ENCODE measurements at places on chromosomes 4 and X.
A peak's percentile ranks its signal among the peaks of the same experiment; 100 is the strongest.

DNA sequence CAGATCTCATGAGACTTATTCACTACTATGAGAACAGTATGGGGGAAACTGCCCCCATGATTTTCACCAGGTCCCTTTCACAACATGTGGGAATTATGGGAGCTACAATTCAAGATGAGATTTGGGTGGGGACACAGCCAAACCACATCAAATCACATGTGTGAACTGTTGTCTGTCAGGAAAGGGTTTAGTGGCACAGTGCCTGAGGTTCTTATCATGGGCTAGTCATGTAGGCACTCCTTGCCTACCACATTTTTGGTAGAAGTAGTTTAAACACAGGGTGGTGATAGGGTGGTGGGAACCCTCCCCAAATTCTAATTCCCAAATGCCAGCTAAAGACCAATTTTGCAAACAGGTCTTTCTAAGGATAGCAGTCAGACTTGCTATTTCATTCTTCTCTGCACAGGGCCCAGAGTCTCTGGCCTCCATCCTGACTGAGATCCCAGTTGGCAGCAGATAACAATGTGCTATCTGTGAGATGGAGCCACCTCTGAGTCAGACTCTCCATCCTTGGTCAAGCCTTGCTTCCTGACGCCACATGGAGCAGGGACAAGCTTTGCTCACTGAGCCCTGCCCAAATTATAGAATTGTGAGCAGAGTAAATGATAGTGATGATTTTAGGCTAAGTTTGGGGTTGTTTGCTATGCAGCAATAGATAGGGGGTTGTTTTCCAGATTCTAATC, 33.5 kb upstream of the SETD7 start:
- no peak for DNase-seq

DNA sequence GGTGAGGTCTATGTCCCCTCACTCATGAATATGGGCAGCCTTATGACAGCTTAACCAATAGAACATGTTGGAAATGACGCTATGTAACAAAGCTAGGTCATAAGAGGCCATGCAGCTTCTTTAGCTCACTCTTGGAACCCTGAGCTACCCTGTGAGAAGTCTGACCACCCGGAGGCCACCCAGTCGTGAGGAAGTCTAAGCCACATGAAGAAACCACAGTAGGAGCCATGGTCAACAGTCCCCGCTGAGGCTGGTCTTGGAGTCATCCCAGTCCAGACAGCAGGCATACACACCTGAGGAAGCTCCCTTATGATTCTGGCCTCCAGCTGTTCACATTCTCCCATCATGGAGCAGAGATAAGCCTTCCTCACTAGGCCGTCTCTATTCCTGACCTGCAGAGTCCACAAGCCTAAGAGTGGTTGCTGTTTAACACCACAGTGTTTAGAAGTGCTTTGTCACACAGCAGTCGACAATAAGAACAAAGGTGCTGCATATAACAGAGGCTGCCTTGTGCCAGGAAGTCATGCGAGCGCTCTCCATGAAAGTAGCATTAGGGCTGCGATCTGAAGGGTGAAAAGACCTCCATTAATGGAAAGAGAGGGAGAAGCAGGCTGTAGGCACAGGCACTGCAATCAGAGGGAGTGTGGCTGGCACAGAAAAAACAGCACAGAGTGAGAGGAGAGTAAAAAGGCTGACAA, 38.2 kb downstream of the TSPAN5 start:
- DNase-seq: no peak

GRCh38 chrX:115616943-115617563, 56.1 kb downstream of the PLS3 start:
- peak; percentile 59 for DNase-seq

- no peak for DNase-seq
Observed at GRCh38 chr4:167452922-167453430, 218.7 kb upstream of the SPOCK3 start.

DNA sequence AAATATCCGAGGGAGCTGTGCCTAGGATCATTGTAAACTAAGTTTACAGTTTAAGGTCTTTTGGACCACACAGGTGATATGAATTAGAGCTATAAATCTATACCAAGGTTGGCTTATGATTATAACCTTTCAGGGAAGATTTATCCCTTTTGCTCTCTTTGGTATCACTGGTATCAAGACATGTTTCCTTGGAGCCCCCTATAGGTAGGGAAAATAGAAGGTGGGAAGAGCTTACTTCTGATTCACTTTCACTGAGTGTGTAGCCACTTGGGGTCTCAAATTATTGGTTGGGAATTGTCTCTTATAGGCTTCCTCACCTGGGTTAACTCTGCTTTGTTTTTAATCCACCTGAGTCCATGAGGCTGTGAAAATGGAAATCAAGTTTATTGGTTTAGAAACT, 262.1 kb upstream of the NR3C2 start:
- no peak for DNase-seq

GRCh38 chr4:55604996-55605395, 13.0 kb upstream of the PDCL2 start:
- DNase-seq: no peak

DNA sequence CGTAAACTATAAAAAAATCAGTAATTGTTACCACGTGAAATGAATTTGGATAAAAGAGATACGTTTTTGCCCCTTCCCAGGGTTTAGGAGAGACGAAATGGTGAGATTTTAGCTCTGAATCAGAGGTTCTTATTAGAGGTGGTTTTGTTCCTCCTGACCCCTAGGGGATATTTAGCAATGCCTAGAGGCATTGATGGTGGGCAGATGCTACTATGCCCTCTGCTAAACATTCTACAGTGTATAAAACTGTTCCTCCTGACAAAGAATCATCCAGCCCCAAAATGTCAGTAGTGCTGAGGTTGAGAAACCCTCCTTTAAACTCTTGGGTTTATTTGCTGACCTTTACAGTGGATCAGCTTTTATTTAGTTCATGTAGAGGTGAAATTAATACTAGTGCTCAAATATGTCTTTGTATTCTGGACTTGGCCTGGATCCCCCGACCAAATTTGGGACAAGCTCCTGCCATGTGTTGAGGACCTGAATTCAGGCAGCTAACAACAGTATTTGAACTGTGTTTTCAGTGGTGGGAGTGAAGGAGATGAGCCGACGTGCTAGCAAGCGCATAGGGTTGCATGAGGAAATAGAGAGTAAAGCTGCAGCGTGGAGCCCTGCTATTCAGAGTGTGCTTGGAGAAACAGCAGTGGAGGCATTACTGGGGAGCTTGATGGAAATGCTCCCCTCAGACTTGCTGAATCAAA, 126.1 kb downstream of the PTTG2 start:
- DNase-seq: no peak

DNA sequence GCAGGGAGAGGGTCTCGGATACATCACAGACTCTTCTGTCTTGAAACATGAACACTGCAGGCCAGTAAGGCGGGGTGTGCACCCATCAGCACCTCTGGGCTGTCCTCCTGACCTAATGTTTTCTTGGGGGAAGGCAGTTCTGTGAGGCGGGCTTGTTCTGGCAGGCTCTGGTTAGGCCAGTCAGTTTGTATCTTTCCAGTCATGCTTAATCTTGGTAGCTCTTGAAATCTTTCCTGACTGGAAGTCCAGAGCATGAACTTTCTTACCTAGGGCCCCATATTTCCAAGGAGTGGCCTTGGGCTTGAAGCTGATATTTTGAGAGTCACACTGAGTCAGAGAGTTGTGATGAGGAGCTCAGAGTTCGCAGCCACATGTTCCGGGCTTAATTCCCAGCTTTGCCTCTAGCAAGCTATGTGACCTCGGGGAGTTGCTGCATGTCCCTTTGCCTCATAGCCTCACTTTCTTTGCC, 54.2 kb upstream of the RASSF6 start:
- DNase-seq: no peak

DNA sequence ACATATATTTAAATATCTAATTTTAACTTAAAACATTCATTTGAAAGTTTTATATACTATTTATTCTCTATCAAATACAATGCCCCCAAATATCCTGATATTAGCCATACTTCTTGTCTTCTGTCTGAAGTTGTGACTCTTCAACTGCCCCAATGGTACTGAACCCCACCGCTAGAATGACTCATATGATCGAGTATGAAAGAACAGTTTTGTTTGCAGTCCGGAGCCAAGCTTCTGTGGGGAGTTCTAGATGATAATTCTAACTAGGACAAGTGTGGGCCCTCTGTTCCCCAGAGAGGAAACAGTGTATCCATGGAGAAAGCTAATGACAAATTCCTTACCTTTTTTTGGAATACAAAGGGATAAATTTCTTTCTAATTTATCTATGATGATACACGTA, 24.7 kb upstream of the CT47A1 start:
- no peak for DNase-seq

GRCh38 chr4:145388043-145388442, 93.6 kb upstream of the SMAD1 start:
- no peak for DNase-seq

- no peak for DNase-seq
Observed at GRCh38 chr4:8287343-8288280, 18.1 kb downstream of the HTRA3 start.

- peak; percentile 48 for DNase-seq
Observed at GRCh38 chrX:38804682-38805431, 3.6 kb downstream of the MID1IP1 start.

- DNase-seq: peak; percentile 46
Observed at GRCh38 chrX:45852884-45853283, 652.2 kb upstream of the DIPK2B start.

GRCh38 chr4:110626532-110627153, 3.8 kb upstream of the PITX2 start:
- DNase-seq: no peak
